ENCODE measurements at places on chromosomes 3 and 15.

GRCh38 chr15:51202783-51203182 lies 108.1 kb upstream of the TNFAIP8L3 start:
- DNase-seq, result no peak

DNA sequence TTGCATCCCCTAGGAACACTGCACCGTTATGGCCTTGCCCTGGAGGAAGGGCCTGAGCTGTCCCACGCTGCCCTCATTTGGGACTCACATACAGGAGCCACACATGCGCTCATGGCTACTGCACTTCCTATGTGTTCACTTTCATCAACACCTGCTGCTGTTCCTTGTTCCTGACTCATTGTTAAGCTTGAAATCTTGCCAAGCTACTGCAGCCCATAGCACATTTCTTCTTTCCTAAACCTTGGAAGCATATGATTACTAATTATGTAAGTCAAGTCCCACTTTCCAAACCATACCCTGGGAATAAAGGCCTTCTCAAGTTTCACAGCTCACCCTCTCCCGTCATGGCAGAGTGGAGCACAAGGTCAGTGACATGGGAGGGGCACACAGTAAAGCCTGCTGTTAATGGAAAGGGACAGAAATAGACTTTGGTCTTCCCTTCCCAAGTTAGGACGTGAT lies 307.9 kb downstream of the CLSTN2 start:
- DNase-seq, result no peak

DNA sequence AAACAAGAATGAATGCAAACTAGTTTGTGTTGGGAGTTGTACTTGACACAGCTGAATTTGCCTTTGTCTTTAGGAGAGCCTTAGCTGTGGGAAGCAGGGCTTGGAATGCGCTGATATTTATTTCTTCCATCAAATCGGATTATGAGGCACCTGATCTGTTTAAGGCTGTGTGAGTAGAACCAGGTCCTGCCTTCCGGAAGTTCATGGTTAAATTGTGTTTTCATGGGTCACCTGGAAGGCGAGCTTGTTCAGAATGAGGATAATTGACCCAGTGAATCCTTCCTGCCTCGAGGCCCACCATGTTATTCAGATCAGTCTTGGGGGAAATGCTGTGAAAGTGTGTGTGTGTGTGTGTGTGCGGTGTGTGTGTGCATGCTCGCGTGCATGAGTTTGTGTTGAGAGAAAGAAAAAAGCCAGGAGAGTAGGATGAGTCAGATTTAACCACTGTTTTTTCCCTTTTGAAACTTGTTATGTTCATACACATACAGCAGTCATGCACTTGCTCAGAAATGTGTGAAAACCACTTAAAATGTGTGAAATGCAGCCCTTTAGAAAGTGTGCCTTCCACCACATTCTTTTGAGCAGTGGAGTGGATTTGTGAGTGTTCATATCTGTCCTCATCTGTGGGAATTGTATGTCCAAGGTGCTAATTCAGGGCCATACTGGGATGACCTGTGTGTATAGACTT lies 36.7 kb downstream of the SMAD3 start:
- DNase-seq, result no peak

DNA sequence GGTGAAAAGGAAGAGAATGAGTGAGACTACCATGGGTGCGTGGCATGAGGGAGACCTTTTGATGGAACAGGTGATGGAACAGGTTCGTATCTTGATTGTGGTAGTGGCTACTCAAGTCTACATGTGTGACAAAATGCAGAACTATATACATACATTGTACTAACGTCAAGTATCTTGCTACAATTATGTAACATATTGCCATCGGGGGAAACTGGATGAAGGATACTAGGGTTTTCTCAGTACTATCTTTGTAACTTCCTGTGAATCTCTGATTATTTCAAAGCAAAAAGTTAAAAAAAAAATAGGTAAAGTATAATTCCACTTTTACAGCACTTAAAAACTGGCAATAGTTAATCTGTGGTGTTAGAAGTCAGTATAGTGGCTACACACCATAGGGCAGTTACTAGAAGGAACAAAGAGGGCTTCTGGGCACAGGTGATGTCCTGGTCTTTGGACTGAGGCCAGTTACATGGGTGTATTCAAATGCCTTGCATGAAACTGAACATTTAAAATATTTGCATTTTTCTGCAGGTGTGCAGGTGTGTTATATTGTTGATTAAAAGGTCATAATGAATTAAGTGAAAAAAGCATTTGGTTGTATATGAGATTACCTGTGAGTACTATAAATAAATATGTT lies 61.4 kb downstream of the LRRK1 start:
- no peak for DNase-seq

DNA sequence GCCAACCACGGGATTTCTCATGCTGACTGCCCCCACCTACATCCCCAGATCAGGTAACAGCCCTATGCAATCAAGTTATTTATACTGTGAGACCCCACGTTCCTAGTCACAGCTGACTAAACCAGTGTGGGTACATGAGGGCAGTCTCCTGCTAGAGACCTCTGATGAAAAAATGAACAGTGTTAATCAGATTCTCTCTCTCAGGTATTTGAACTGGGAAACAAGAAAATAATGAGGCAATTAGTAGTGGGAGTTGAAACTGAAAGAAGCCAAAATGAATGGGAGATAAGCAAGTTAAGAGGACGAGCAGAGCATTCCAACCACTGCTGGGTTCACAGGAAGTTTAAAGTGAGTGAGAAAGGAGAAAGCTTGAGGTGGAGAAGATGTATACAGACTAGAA lies 98.5 kb upstream of the MYO5C start:
- no peak for DNase-seq

DNA sequence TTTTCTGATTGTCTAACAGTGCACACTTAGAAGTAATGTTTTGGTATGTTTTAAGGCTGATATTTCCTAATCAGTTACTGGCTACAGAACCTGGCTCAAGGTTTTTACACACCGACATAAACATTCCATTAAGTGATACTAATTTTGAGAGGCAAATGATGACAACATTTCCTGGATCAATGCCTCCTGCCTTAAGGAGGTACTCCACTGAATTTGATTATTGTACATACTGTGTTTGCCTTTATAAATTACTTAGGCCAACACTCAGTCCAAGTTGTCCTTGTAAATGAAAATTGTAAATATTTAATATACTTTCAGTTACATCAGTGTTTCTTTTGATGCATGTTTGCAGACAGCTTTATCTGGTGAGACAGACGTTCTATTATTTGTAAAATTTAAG lies 24.2 kb upstream of the LXN start:
- no peak for DNase-seq

- DNase-seq, result no peak
Observed at GRCh38 chr15:61227950-61228936, 859 bp downstream of the RORA start.

- no peak for DNase-seq
Observed at GRCh38 chr3:59451800-59452746, 402.2 kb upstream of the CFAP20DC start.

GRCh38 chr15:63089260-63090043 lies 32.2 kb upstream of the LACTB start:
- no peak for DNase-seq

DNA sequence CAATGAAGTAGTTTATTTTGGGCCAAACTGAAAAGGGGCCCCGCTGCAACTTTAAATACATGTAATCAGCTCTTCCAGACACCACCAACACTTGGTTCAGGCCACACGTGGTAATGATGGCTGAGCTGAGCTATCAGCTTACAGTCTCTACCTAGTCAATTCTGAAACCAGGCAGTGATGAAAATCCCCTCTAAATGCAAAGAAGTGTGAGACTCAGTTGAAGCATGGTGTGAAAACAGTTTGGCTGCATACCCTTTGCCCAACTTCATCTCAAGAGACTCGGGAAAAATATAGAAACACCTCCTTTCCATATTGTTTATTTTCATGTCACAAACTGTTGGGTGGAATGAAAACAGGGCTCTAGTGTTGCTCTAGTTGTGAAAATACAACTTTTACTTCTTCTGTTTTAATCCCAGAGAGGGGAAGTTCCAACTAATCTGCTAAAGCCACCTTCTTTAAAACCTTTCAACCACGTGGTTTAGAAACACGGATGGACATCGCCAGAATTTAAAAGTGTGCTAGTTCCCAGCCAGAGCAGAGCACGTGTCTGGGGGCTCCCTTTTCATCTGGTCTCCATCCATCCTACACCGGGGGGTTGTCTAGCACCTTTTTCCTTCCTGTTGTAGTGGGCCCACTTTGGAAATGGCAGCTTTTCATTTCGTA lies 229.1 kb downstream of the EPHB1 start:
- DNase-seq, result no peak

- DNase-seq, result no peak
Observed at GRCh38 chr3:16810593-16811367, 74.0 kb upstream of the PLCL2 start.

DNA sequence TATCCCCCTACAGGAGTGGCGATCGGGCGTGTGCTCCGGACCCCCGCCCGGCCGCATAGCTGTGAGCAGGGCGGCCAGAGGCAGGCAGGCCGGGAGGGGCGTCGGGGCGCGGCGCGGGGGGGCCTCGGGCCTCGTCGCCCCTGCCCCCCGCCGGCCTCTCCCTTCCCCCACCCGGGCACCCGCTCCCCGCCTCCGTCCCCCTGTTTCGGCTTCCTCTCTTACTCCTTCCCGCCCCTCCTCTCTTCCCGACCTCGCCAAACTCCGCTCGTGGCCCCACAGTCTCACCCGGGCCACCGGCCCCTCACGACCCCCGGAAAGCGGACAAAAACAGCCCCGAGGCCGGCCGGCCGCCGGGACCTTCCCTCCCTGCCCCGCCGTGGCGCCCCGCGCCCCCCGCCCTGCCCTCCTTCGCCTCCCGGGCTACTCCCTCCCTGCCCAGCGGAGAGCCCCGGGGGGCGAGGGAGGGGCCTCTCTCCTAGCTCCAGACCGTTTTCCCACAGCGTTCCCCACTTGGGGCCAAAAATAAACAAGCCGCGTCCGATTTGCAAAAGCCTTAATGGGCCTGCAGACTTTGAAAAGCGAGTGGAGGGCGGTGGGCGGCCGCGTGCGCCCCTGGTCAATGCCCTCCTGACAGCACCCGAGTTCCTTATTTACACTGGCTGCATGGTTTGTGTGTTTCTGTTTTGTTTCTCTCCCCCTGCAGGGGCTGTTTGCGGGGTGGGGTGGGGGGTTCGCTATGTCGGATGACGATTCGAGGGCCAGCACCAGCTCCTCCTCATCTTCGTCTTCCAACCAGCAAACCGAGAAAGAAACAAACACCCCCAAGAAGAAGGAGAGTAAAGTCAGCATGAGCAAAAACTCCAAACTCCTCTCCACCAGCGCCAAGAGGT lies 1.0 kb downstream of the UBE2E1 start:
- DNase-seq, result no peak

- no peak for DNase-seq
Observed at GRCh38 chr15:101221902-101222301, 29.9 kb downstream of the CHSY1 start.

DNA sequence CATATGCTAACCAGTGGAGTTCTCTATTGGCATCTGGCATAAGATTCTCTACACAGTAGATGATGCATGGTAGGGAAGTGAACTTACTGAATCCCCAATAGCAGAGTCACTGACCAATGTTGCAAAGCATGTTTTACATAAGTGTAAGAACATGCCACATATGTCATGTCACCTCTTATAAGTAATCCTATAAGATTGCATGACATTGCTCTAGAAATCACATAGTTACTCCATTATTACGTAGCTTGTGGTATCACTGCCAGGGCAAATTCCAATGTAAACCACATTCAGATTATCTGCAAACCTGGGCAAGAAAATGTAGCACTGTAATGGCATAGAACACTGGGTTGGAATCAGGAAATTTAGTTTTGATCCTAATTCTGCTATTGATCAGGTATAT lies 198.2 kb upstream of the UMPS start:
- DNase-seq, result no peak

GRCh38 chr15:34339946-34340345 lies 2.4 kb upstream of the SLC12A6 start:
- no peak for DNase-seq

DNA sequence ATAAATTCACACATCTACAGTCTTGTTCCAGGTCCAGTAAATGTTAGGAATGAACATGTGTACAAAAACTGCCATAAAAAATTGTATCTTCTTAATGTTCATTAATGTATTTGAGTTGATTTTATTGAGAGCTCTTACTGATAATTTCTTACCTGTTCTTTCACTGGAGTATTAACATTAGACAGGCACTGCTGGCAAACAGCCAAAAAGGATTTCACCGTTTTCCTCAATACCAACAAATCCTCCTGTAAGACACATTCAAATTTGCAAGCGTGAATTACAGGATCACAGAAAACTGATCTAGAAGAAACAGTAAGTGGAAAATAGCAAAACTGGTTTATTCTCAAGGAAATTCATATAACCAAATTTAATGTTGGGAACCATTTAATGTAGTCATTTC lies 127.4 kb downstream of the PCCB start:
- no peak for DNase-seq

- no peak for DNase-seq
Observed at GRCh38 chr3:131350506-131350905, 31.1 kb upstream of the NUDT16 start.

DNA sequence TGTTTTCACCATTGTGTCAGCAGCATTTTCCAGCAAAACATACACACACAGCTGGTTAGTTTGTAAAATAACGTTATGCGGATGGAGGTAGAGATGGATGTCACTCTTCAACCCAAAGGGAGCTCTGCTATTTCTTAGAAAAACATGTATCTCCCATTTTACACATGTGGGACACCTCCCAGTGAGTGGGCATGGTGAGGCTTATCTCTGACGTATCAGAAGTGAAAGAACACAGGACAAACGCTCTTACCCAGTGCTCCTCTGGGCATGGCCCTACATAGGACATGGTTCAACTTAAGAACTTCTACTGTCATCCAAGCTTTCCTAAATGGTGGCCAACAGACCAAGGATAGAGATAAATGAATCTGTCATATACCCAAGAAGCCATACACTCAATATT lies 2.1 kb downstream of the FAM240A start:
- no peak for DNase-seq

DNA sequence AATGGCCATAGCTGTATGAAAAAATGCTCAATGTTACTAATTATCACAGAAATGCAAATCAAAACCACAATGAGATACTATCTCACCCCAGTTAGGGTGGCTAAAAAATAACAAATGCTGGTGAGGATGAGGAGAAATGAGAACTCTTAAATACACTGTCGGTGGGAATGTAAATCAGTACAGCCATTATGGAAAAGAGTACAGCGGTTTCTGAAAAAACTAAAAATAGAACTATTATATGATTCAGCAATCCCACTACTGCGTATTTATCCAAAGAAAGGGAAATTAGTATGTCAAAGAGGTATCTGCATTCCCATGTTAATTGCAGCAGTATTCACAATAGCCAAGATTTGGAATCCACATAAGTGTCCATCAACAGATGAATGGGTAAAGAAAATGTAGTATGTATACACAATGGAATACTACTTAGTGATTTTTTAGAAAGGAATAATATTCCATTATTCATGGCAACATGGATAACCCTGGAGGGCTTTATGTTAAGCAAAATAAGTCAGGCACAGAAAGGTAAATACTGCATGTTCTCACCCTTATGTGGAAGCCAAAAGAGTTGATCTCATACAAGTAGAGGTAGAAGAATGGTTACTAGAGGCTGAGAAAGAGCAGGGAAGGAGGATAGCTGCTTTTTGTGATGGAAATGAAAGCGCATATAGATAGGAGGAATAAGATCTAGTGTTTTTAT lies 35.0 kb downstream of the SERP1 start:
- no peak for DNase-seq

GRCh38 chr3:108076564-108076963 lies 14.3 kb downstream of the CD47 start:
- DNase-seq, result no peak

GRCh38 chr15:76169018-76169417 lies 109.2 kb downstream of the TMEM266 start:
- DNase-seq, result no peak
